ENCODE measurements at places on chromosomes 12 and 14.

- no peaks in the 10 kb centered on the region for H3K36me3 ChIP-seq
- H3K27me3 ChIP-seq, result no peaks in the 10 kb centered on the region
- no peak overlapping the region for H3K4me3 ChIP-seq
- no peaks in the 10 kb centered on the region for H3K4me1 ChIP-seq
- no peak for DNase-seq
- H3K27ac ChIP-seq, result no peak overlapping the region
Observed at GRCh38 chr14:67999705-68000384, 180.3 kb downstream of the RAD51B start.

- no peak overlapping the region for H3K27ac ChIP-seq
- no peak overlapping the region for H3K4me3 ChIP-seq
- H3K27me3 ChIP-seq, result no peaks in the 10 kb centered on the region
- no peaks in the 10 kb centered on the region for H3K36me3 ChIP-seq
- no peaks in the 10 kb centered on the region for H3K4me1 ChIP-seq
Observed at GRCh38 chr14:46769292-46769691, 117.7 kb upstream of the RPL10L start.

- no peaks in the 10 kb centered on the region for H3K27me3 ChIP-seq
- DNase-seq, result no peak
- no peak overlapping the region for H3K27ac ChIP-seq
Observed at GRCh38 chr14:83697099-83697498, 1832.8 kb upstream of the FLRT2 start.

- H3K36me3 ChIP-seq, result no peaks in the 10 kb centered on the region
- peak overlapping the region; percentile 4 for H3K4me3 ChIP-seq
- DNase-seq, result no peak
- no peaks in the 10 kb centered on the region for H3K27me3 ChIP-seq
Observed at GRCh38 chr12:122099280-122099749, 20.8 kb downstream of the MLXIP start.

DNA sequence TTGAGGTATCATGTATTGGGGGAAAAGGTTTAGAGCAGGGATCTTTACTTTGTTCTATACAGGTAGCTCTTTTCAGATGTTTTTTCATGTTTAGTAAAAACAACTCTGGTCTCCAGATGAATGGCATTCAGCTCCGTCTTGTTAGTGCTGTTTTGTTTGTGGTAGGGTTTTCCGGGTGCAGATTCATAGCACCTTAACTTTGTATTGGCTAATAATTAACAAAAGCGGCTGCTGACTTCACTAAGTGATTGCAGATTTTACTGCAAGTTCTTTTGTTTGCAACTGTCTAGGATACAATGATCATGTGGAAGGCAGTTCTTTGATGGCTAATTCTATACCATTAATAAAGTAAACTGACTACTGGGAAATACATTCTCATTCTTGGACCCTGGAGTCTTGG lies 32.2 kb upstream of the BHLHE41 start:
- H3K27me3 ChIP-seq, result peaks cover 3% of the 10 kb centered on the region
- H3K36me3 ChIP-seq, result no peaks in the 10 kb centered on the region
- no peaks in the 10 kb centered on the region for H3K4me1 ChIP-seq
- no peak for DNase-seq
- H3K4me3 ChIP-seq, result no peak overlapping the region

DNA sequence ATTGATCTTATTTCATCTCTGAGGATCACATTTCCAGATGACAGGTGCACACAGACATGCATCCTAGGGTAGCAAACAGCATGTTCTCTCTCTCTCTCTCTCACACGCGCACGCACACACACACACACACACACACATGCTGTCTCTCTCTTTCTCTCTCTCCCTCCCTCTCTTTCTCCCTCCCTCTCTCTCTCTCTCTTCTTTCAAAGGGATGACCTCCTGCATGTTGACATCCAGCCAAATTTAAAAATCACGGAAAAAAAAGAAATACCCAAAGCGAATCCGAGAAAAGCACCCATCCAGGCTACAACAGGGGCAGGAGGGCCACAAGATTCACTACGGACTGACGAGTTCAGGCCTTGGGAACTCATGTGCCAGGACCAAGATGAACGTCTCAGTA lies 2.3 kb downstream of the KSR2 start:
- DNase-seq, result no peak
- no peak overlapping the region for H3K4me3 ChIP-seq
- no peak overlapping the region for H3K27ac ChIP-seq
- H3K4me1 ChIP-seq, result peaks cover 10% of the 10 kb centered on the region

DNA sequence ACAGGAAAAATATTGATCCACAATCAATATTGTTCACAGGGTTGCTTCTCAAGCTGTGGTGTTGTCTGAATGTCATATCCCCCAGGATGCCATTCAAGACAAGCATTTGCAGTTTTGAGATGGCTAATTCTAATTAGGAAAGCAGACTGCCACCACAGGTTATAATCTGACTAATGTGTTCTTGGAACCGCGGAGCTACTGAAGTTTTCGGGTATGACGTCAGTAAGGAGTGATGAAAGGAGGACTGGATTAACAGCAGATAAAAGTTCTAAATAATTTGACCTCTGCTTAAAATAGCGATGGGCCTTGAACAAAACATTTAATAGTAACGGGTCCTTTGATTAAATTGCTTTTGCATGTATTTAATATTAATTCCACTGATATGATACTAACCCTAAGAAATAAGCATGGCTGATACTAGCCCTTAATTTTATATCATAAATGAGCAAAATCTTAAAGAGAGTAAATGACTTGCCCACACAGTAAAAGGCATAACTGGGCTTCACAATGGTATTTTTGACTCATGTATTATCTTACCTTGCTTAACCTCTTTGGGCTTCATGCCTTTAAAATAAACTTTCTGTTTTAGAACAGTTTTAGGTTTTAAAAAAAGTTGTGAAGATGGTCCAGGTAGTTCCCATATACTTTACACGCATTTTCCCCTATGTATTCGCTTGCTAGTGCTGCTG lies 50.3 kb downstream of the TSHR start:
- H3K4me1 ChIP-seq, result no peaks in the 10 kb centered on the region
- no peak overlapping the region for H3K27ac ChIP-seq
- DNase-seq, result no peak
- no peaks in the 10 kb centered on the region for H3K36me3 ChIP-seq
- H3K4me3 ChIP-seq, result no peak overlapping the region
- no peaks in the 10 kb centered on the region for H3K27me3 ChIP-seq

- H3K36me3 ChIP-seq, result no peaks in the 10 kb centered on the region
- no peak overlapping the region for H3K4me3 ChIP-seq
- H3K4me1 ChIP-seq, result no peaks in the 10 kb centered on the region
- DNase-seq, result no peak
- H3K27me3 ChIP-seq, result no peaks in the 10 kb centered on the region
Observed at GRCh38 chr14:70856851-70857495, 47.7 kb upstream of the MAP3K9 start.

DNA sequence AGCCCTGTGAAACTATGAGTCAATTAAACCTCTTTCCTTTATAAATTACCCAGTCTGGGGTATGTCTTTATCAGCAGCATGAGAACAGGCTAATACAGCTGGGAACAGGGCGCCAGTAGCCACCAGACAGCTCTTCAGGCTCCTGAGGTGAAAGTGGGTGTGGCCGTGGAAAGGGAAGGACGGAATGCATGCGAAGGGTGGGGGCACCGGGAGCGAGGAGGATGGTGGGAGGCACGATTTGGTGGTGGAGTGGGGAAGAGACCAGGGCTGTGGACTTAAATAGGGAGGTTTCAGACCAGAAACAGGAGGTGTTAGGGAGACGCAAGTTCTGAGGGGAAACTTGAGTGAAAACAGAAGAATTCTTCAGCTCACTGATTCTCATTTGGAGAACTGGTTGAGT lies 44.1 kb upstream of the CHST11 start:
- H3K27ac ChIP-seq, result no peak overlapping the region
- no peak for DNase-seq
- no peaks in the 10 kb centered on the region for H3K4me1 ChIP-seq
- H3K27me3 ChIP-seq, result no peaks in the 10 kb centered on the region

- H3K4me1 ChIP-seq, result no peaks in the 10 kb centered on the region
- H3K4me3 ChIP-seq, result no peak overlapping the region
- no peak overlapping the region for H3K27ac ChIP-seq
- H3K36me3 ChIP-seq, result no peaks in the 10 kb centered on the region
- H3K27me3 ChIP-seq, result no peaks in the 10 kb centered on the region
Observed at GRCh38 chr12:117051380-117051779, 47.8 kb downstream of the TESC start.

DNA sequence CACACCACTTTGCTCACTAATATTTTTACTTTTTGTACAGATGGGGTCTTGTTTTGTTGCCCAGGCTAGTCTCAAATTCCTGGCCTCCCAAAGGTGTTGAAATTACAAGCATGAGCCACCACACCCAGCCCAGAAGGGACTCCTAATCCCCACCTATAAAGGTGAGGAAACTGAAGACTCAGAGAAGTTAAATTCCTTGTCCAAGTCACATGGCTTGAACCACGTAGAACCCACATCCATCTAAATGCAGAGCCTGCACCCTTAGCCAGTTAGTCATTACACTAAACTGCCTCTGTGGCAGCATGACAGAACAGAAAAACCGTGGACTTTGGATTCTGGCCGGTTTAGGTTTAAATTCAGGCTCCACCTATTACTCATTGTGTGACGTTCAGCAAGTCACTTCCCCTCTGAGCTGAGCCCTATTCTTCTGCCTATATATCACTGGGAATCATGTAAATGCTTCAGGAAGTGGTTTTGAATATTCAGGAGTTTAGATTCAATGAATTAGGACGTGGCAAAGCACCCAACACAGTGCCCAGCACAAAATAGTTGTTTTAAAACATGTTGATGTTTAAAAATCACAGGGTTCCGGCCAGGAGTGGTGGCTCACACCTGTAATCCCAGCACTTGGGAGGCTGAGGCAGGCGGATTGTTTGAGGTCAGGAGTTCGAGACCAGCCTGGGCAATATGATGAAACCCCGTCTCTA lies 3.0 kb upstream of the CORO1C start:
- H3K4me1 ChIP-seq, result peaks cover 26% of the 10 kb centered on the region
- no peak for DNase-seq
- no peaks in the 10 kb centered on the region for H3K27me3 ChIP-seq
- H3K36me3 ChIP-seq, result no peaks in the 10 kb centered on the region
- no peak overlapping the region for H3K4me3 ChIP-seq
- H3K27ac ChIP-seq, result peak overlapping the region; percentile 40

DNA sequence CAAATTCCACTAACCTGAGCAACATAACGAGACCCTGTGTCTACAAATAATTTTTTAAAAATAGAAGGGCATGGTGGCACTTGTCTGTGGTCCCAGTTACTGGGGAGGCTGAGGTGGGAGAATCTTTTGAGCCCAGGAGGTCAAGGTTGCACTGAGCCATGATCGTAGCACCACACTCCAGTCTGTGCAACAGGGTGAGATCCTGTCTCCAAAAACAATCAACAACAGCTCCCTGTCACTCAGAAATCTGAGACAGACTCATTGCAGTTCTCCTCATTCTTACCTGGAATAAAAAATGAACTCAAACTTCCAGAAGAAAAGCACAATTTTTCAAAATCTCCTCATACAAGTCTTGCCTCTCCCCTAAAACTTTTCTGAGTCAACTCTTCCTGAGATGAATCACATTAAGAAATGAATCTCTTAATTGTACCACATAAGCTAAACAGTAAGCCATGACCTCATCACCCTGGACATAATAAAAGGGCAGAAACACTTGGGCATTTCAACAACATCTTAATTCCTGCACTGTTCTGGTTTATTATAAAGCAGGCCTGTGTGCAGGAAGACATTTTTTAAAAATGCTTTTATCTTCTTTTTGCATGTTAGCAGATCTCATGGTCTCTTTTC lies 214.3 kb upstream of the CDKN3 start:
- DNase-seq, result no peak
- H3K27me3 ChIP-seq, result peaks cover 2% of the 10 kb centered on the region
- H3K27ac ChIP-seq, result no peak overlapping the region
- H3K36me3 ChIP-seq, result no peaks in the 10 kb centered on the region

- no peaks in the 10 kb centered on the region for H3K4me1 ChIP-seq
- no peak overlapping the region for H3K27ac ChIP-seq
- H3K4me3 ChIP-seq, result no peak overlapping the region
- H3K36me3 ChIP-seq, result no peaks in the 10 kb centered on the region
- no peak for DNase-seq
Observed at GRCh38 chr14:25014440-25014839, 35.5 kb downstream of the STXBP6 start.

DNA sequence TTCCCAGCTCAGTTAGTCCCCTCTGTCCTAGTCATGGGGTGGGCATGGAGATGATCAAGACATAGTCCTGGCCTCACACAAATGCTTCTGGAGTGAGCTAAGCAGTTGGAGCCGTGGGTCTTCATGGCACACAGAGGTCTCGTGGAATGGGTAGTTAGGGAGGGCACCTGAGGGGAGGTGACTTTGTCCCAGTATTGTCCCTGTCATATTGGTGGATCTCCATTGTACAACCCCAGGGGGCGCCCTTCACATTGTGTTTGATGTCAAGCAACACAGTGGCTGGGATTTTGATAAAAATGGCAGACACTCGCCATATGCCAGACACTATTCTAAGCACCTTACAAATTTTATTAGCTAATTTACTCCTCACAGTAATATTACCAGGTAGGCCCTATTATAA lies 175.4 kb upstream of the LHX5 start:
- no peaks in the 10 kb centered on the region for H3K36me3 ChIP-seq
- no peak overlapping the region for H3K4me3 ChIP-seq
- H3K27me3 ChIP-seq, result peaks cover 32% of the 10 kb centered on the region

- no peak overlapping the region for H3K4me3 ChIP-seq
- no peak overlapping the region for H3K27ac ChIP-seq
- H3K4me1 ChIP-seq, result no peaks in the 10 kb centered on the region
- H3K27me3 ChIP-seq, result no peaks in the 10 kb centered on the region
- no peak for DNase-seq
Observed at GRCh38 chr12:84413656-84414055, 498.9 kb downstream of the SLC6A15 start.

DNA sequence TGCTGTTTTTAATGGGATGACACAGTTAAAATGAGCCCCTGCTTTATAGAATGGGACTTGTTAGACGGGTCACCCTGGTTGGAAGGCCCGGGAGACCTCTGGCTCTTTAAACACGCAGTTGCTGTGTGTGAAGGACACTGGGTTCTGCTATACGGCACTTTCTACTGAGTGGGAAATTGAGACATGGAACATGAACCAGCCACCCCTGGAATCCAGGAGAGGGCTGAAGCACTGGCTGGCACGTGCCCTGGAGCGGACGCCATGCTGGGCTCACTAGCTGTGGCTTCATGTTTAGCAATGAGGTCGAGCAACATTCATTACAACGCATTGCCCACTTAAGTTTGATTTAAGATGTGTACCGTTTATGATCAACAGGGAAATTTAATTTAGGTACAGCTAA lies 23.9 kb downstream of the CACNA1C start:
- H3K36me3 ChIP-seq, result no peaks in the 10 kb centered on the region
- no peak overlapping the region for H3K4me3 ChIP-seq
- no peak for DNase-seq
- H3K27me3 ChIP-seq, result peaks cover 3% of the 10 kb centered on the region

DNA sequence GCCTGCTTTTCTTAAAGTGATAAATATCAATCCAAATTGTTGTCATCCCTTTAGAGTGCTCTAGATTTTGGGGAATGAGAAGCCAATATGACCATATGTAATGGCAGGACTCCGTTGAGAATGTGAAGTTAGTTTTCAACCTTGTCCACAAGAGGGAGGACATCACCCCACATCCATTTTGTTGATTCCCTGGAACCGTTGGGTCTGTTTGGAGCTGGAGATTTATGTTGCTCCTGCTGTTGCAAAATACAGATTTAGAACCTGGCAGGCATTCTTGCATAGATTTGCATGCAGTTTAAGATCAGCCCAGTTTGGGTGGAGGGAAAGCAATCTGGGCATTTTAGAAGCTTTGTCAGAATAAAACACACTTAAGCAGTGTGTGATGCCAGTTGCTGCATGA lies 620.1 kb downstream of the NRXN3 start:
- H3K27me3 ChIP-seq, result no peaks in the 10 kb centered on the region
- no peaks in the 10 kb centered on the region for H3K36me3 ChIP-seq
- H3K27ac ChIP-seq, result no peak overlapping the region
- no peaks in the 10 kb centered on the region for H3K4me1 ChIP-seq
- no peak for DNase-seq
- no peak overlapping the region for H3K4me3 ChIP-seq
